Renal cortex interstitium (tissue), 15 donors: ENCODE measurements at places on chromosomes 6 and 20. TPM values are rescaled to one million over a fixed set of nuclear protein-coding genes. Genes with fewer than 3 reads are reported as not detected.

GRCh38 chr6:106637717-106638341 lies 8.5 kb downstream of the QRSL1 start:
- no peak for DNase-seq

- no peak for DNase-seq
Observed at GRCh38 chr20:58585753-58586540, 65.1 kb upstream of the STX16 start.

GRCh38 chr6:43962458-43962857 lies 164.8 kb downstream of the MRPL14 start:
- DNase-seq: no peak

- no peak for DNase-seq
Observed at GRCh38 chr6:143322386-143322785, 128.1 kb downstream of the ADAT2 start.

GRCh38 chr6:163531122-163531521 lies 116.6 kb downstream of the QKI start:
- no peak for DNase-seq

DNA sequence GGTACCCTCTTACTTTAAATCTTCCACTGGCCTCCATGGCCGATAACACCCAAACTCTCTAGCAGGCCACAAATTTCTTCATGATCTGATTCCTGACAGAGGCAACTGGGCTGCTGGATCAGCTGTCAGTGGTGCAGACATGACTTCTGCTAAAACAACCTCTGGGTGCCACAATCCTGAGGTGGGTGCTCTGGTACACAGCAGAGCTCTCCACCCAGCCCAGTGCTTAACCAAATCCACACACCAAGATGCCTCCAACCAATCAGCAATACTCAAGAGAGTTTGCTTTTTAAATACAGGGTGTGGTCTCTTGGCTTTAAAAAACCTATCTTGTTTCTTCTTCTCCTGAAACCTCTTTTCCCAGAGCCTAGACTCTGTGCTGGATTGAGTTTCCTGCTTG lies 126.6 kb upstream of the SPACA1 start:
- DNase-seq: no peak

- no peak for DNase-seq
Observed at GRCh38 chr6:30194797-30195690, 18.2 kb downstream of the TRIM26 start.

GRCh38 chr20:63664861-63665594 lies 6.9 kb downstream of the RTEL1 start:
- no peak for DNase-seq

GRCh38 chr6:72042088-72042487 lies 155.7 kb downstream of the RIMS1 start:
- no peak for DNase-seq

DNA sequence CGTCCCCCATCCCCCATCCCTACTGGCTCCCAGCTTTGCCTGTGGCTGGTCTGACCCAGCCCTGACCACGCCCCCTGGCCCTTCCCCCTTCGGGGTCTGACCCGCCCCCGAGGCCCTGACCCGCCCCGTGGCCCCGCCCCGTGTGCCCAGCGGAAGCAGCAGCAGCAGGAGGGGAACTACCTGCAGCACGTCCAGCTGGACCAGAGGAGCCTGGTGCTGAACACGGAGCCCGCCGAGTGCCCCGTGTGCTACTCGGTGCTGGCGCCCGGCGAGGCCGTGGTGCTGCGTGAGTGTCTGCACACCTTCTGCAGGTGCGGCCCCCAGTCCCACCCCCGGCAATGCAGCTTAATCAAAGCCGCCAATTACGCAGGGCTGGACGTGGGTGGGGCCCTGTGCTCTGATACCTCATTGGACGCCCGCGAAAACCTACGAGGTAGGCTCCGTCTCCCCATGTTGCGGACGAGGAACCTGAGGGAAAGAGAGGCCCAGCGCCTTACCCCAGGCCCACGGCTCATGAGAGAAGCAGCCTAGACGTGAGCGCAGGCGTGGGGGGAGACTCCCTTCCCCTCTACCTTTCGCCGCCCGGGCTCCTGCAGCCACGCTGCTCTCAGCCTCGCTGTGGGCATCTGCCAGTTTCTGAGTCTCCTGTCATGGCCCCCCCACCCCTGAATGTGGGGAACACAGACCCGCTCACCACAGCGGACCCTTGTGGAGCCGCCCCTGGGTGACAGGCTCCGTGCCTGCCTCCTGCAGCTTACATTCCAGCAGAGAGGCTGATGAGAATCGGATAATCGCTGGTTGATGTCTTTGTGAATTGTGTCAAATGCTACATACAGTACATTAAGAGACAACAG lies 12.8 kb downstream of the RBCK1 start:
- no peak for DNase-seq

GRCh38 chr20:49510562-49511122 lies 28.2 kb upstream of the KCNB1 start:
- no peak for DNase-seq

- DNase-seq: no peak
Observed at GRCh38 chr20:23309781-23310180, 40.8 kb upstream of the NXT1 start.

- no peak for DNase-seq
Observed at GRCh38 chr6:139017227-139017626, 11.3 kb upstream of the ABRACL start.

DNA sequence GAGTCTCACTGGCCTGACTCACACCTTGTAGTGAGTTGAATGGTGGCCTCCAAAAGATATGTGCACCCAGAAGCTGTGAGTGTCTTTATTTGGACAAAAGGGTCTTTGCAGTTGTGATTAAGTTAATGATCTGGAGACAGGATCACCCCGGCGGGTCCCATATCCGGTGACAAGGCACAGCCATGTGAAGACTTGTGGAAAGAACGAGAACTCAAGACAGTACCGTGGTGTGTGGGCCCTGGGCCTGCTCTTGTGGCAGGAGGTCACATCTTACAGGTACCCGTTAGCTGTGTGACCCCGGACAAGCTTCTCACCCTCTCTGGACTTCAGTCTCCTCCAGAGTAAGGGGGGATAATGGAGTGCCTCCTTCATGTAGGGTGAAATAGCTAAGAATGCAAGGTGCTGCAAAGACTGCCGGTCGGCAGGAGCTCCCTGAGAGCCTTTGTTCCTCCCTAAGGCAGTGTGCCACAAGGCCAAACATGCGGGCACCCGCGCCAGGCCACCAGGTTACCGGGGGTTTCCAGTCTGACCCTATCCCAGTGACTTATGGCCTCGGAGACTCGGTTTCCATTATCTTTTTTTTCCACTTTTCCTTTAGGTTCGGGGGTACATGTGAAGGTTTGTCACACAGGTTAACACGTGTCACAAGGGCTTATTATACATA lies 39.2 kb downstream of the CDH4 start:
- DNase-seq: no peak

DNA sequence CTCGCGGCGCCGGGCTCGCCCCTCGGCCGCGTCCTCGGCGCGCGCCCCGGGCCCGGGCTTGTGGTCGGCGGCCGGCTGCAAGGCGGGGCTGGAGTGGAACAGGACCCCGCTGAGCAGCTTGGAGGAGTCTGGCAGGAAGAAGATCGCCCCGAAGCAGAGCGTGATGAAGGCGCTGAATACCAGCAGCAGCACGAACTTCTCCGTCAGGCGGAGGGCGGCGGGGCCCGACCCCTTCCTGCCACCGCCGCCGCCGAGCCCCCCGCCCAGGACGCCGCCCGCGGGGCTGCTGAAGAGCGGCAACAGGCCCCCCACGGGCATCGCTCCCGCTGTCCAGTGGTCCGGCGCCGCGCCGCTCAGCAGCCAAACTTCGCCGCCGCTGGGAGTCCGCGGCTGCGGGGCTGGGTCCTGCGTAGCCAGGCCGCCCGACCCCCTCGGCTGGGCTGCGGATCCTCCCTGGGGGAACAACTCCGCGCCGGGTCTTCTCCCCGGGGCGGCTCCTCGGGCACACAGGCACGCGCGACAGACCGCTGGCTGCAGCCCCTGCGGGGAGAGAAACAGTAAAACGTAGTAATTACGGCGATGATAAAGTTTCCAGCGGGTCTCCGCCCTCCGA lies 707 bp downstream of the MAN1A1 start:
- DNase-seq: no peak

Gene GCNT2
- 18.2 TPM for polyA plus RNA-seq

Gene ADTRP
- polyA plus RNA-seq: 0.81 TPM

Gene GSTA1
- 0.83 TPM for polyA plus RNA-seq

Gene CALHM4
- 0.58 TPM for polyA plus RNA-seq

Gene AKAP7
- polyA plus RNA-seq: 13.9 TPM

Gene FAM110A
- polyA plus RNA-seq: 9.8 TPM

Gene EMILIN3
- 11.5 TPM for polyA plus RNA-seq

Gene DYNLRB1
- polyA plus RNA-seq: 178 TPM

Gene THEMIS
- polyA plus RNA-seq: not detected

Gene CNPY3
- polyA plus RNA-seq: 66.1 TPM
